Smooth muscle cell of the coronary artery (primary cell): ENCODE measurements at places on chromosomes 16 and 17. TPM values are rescaled to one million over a fixed set of nuclear protein-coding genes. Genes with fewer than 3 reads are reported as not detected.

Gene SLC12A3
- under 0.01 TPM in 1 of 2 replicates, not detected in the other for total RNA-seq

Gene EPN2
- 29.6 and 29.7 TPM in 2 replicates for total RNA-seq

Gene CX3CL1
- 0.23 and 0.83 TPM in 2 replicates for total RNA-seq

Gene KRT31
- not detected in 2 replicates for total RNA-seq

Gene HOXB9
- not detected in 2 replicates for total RNA-seq

Gene CACNG1
- not detected in 2 replicates for total RNA-seq

Gene RAB37
- 0.15 TPM in 1 of 2 replicates, not detected in the other for total RNA-seq

Gene HNF1B
- total RNA-seq, result not detected in 2 replicates

Gene KRT39
- total RNA-seq, result 0.12 TPM in 1 of 2 replicates, not detected in the other

Gene LAT
- 0.23 and 0.47 TPM in 2 replicates for total RNA-seq

Gene KCNAB3
- total RNA-seq, result 0.15 TPM in 1 of 2 replicates, not detected in the other

Gene ALDH3A1
- total RNA-seq, result 0.15 and 2.6 TPM in 2 replicates

Gene SHISA9
- total RNA-seq, result under 0.01 TPM in 1 of 2 replicates, not detected in the other

Gene CETP
- 0.15 and 0.23 TPM in 2 replicates for total RNA-seq

Gene CTRL
- 0.38 TPM in 1 of 2 replicates, not detected in the other for total RNA-seq

Gene ITGAD
- total RNA-seq, result not detected in 2 replicates

Gene PIPOX
- 1.4 and 1.9 TPM in 2 replicates for total RNA-seq

Gene ZG16B
- 2.1 TPM in 1 of 2 replicates, not detected in the other for total RNA-seq

Gene EMP2
- total RNA-seq, result 10.9 and 11.6 TPM in 2 replicates

Gene KPNA2
- total RNA-seq, result 25.0 and 62.5 TPM in 2 replicates

Gene CCL1
- total RNA-seq, result not detected in 2 replicates

Gene USP6
- not detected in 2 replicates for total RNA-seq

Gene KRTAP1-5
- total RNA-seq, result not detected in 2 replicates

Gene COASY
- 5.4 and 8.2 TPM in 2 replicates for total RNA-seq

Gene CSH2
- total RNA-seq, result not detected in 2 replicates

Gene PHF12
- total RNA-seq, result 5.7 and 12.0 TPM in 2 replicates

Gene TPSAB1
- total RNA-seq, result not detected in 2 replicates

Gene TMEM98
- total RNA-seq, result 142 and 224 TPM in 2 replicates

Gene CHST5
- not detected in 2 replicates for total RNA-seq

Gene MT1X
- 19.2 and 55.7 TPM in 2 replicates for total RNA-seq

Gene TPSB2
- not detected in 2 replicates for total RNA-seq

Gene SSTR5
- total RNA-seq, result not detected in 2 replicates

Gene RNF222
- total RNA-seq, result not detected in 2 replicates

Gene ZFPM1
- 0.59 and 4.0 TPM in 2 replicates for total RNA-seq

Gene PDE6G
- 0.23 and 0.35 TPM in 2 replicates for total RNA-seq

Gene FOXN1
- not detected in 2 replicates for total RNA-seq

Gene KREMEN2
- total RNA-seq, result not detected in 2 replicates

Gene C16orf86
- total RNA-seq, result 1.6 and 3.6 TPM in 2 replicates

Gene CFAP119
- 1.9 and 2.6 TPM in 2 replicates for total RNA-seq

Gene ACAP1
- total RNA-seq, result 1.3 and 4.3 TPM in 2 replicates
